ENCODE measurements at places on chromosomes 4 and X.

GRCh38 chrX:40307871-40308270 is 210.1 kb upstream of the BCOR start:
- no peak for DNase-seq

- peak; percentile 48 for DNase-seq
Observed at GRCh38 chr4:5084911-5085475, 33.7 kb downstream of the STK32B start.

GRCh38 chr4:130183766-130184165 is 1087.8 kb downstream of the C4orf33 start:
- no peak for DNase-seq

DNA sequence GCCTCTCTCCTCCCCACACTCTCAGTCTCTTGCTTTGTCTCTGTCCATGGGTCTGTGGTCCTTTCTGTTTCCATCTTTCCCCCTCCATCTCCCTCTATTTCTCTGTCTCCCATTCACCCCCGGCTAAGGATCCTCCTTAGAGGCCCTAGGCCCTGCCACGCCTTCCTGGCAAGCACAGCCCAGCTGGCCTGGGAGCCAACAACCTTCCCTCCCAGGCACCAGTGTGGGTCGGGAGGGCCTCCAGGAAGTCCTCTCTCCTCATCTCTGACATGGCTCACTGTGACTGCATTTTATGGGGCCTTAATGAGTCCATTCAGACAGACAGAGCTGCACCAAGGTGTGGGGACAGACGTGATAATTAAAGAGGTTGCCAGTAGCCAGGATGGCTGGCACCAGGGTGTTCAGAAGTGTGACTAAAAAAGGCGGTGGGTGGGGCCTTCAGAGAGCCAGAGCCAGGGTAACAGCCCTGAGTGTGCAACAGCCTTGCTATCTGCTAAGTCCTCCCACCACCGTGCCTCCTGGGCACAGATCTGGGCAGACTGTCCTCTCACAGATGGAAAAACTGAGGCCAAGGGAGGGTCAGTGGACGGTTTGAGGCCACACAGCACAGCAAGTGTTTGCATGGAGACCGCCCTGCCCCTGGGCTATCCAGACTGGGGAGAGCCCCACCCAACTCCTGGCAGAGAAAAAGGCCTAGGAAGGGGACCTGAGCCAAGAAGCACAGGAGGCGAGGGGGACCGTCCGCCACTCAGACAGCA is 31.5 kb downstream of the BLOC1S4 start:
- no peak for DNase-seq

DNA sequence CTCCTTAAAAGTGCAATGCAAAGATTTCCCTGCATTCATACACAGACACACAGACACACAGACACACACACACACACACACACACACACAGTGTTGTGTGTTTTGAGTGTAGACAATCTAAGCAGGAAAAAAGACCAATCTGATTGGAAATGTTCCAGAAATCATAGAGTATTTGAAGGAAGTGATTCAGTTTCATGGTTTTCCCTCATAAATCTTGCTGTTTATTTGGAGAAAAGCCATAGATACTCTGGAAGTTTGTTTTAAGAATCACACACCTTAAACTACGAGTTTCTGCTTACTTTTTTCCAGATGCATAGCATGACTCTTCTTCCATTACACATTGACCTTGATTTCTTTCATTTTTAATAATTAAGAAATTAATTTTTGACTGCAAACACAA is 298.5 kb upstream of the BMP3 start:
- DNase-seq = peak; percentile 71

DNA sequence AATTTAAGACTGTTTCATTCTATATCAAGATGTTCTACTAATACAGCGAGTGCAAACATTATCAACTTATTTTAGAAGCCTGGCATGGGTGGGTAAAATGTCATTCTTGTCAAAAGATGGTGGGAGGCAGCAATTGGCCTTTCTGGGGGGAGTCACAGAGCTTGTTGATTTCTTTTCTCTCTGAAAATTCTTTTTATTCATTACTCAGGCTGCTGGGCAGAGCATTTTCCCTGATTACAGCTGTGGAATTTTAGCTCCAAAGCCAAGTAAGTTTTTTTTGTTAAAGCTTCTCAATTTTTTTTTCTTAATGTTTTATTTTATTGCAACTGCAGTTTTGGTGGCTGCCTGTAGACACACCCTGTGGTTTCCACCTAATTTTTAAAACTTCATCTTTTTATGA is 50.4 kb downstream of the GPC4 start:
- no peak for DNase-seq

DNA sequence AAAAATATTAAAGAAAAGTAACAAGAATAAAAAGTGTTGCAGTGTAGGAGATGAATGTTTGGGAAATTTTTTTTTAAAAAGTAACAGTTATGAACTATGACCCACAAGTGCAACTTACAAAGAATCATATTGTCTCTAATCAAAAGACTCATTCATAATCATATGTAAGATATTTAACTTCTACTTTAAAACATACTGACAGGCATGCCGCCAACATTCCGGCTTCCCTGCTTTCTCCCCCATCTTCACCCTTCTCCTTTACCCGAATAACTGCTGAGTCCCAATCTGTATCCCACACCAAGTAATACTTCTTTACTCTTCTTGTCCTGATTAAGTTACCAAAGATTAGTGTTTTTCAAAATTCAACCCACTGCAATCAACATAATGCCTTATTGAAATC is 598.8 kb upstream of the FRG1 start:
- DNase-seq = no peak

DNA sequence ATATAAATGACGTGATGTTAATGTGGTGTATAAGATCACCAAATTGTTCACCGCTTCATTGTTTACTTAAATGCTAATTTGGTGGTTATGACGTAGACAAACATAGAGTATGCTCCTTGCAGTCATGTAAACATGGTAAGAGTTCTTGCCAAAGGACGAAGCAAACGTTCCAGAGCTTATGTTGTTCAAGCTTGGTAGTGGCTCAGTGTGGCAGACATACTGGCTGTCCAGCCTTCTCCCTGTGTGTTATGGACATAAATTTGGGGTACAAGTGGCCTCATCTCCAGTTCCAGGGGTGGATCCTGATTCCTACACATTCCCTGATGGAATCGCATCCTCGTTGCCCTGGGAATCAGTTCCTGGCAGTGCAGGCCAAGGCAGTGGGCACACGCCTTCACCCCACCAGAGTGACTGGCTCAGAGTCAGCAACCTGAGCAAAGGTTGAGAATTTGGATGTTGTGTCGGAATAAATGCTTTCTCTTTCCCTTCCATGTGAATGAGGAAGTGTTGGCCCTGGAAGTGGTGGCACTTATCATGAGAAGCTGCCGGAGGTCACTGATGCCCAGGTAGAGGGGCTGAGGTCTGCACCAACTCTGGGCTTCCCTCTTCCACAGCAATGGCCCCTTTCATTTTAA is 25.4 kb downstream of the F11 start:
- no peak for DNase-seq

DNA sequence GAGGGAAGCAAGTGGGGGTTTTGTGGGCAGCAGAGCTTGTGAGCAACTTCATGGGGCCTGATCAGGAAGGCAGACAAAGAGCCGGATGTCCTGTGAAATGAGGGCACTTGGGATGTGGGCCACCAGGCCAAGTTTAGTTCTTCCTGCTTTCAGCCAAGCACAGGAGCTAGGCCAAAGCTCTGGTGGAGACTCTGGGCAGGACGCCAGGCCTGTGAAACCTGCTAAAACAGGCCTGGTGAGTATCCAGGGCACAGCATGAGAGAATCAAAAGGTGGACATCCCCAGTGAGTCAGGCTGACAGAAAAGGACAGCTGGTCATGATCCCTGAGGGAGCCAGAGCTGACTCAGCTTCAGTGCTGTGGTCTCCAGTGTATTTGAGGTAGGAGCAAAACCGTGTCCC is 95.7 kb downstream of the NPNT start:
- peak; percentile 30 for DNase-seq

DNA sequence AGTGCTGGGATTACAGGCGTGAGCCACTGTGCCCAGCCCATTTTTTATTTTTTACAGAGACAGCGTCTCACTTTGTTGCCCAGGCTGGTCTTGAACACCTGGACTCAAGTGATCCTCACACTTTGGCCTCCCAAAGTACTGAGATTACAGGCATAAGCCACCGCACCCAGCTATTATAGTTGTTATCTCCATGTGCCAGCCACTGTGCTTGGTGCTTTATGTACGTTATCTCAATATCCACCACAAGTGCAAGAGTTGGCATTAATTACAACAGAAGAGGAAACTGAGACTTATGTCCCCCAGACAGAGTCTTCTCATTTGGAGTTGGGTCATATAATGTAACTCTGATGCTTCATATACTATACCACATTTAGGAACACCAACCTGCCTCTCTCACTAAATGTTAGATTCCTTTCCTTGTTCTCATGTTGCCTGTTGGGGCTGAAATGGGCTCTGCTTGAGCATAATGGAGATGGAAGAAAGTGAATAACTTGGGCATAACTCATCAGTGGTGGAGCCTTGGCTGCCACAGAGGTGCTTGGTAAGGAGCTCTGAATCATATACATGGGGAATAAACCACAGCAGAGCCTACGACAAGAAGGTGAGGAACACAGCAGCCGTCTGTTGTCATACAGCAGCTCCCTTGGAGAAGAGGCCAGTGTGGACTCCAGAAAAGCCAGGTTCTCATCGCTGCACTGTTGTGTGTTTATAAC is 84.3 kb downstream of the SPRY1 start:
- peak; percentile 78 for DNase-seq

DNA sequence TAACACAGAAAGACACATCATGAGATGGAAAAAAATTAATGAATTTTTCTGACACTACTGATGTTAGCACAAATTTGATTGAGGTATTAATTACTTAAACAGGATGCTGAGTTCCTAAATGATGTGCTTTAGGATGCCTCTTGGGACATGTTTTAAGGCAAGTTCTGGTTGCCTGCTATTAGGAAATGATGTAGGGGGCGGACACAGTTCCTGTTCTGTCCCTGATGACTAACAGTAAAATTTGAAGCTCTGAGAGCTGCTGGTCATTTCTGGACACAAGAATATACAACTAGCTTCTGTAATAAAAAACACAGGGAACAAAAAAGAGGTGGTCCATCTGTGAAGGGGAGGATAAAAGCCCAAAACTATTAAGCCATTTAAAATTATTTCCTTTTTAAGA is 163.2 kb upstream of the ETNPPL start:
- DNase-seq = peak; percentile 9

GRCh38 chr4:1276984-1277383 is 12.7 kb upstream of the MAEA start:
- DNase-seq = no peak

DNA sequence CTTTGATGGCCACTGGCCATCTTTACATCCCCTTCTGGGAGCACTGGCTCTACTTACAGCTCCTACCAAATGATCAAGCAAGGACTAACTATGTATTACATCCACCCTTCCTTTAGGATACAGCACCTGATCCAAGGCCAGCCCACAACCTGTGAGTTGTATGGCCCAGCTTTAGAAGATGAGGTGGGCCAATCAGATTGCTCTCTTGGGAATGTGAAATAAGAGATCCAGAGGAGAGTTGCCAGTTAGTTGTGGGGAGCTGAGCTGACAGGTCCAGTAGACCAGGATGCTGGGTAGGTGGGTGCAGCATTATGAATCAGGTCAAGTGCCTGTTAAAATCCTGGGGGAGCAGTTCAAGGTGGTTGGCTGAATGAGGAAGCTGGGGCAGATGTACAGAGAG is 111.5 kb downstream of the GNL3L start:
- no peak for DNase-seq

DNA sequence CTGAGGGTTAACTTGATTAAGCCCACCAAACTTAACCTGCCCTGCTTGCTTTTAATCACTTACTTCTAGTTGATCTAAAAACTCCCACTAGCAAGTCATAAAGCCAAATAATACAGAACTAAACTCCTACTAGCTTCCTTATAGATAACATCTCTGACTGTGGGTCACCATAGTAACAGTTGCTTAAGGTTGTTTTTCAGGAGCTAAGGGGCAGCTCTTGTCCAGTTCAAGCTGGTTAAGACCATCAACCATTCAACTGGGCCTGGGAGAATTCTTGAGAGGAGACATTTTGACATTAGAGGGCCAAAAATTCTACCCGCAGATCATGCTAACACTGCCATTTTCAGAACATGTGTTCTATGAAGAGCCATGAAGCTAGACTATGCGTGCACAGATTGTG is 67.0 kb downstream of the UCHL1 start:
- DNase-seq = no peak

DNA sequence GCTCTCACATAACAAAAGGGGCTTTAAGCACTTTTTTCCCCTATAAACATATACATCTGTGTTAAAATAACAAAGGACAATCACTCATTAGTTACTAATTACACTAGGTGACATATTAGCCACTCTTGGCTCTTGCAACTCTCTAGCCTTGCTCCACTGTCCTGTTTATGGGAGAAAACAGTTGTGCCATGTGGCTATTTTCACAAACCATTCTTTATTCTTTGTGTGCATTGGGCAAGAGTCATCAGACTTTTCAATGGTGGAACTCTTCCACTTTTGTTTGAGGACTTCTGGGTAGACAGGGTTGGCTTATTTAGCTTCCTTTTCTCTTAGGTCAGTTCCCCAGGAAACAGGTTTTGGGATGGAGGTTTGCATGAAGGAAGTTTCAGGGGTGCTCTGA is 16.0 kb upstream of the FAM149A start:
- DNase-seq = no peak

- peak; percentile 32 for DNase-seq
Observed at GRCh38 chr4:7344636-7345155, 90.0 kb downstream of the PSAPL1 start.

- peak; percentile 8 for DNase-seq
Observed at GRCh38 chrX:129318375-129318774, 204.9 kb downstream of the SMARCA1 start.

- peak; percentile 68 for DNase-seq
Observed at GRCh38 chr4:2755821-2756690, at the start of gene TNIP2. TSS of gene TNIP2 (minus strand) at chr4:2756336. CDS start at chr4:2756289, 47 bp downstream.

DNA sequence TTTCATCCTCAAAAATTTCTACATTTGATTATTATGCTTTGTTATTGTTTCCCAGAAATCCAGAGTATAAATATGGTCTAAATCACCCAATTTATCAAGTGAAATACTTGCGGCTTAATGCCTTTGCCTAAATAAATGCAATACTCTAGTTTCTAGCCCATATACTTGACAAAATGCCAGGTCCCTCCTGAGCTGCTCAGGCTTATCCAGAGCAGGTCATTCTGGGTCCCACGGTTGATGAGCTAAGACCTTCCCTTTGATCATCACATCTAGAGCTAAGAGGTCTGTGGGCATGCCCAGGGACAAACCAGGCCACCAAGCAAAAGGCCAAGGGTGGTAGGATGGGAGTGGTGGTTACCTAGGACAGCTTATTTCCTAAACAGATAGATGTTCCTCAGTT is 180.1 kb downstream of the SMIM20 start:
- DNase-seq = no peak

- DNase-seq = no peak
Observed at GRCh38 chr4:141957416-141957815, 321.0 kb downstream of the IL15 start.

GRCh38 chrX:9955506-9955905 is 11.7 kb upstream of the CLDN34 start:
- DNase-seq = peak; percentile 66
